Hematopoietic multipotent progenitor cell treated with erythropoietin and hydrocortisone succinate and interleukin-3 and kit ligand, for 17 days (in vitro differentiated cells): ENCODE measurements at places on chromosomes 2 and 18.

GRCh38 chr2:176680916-176681516, 411.8 kb downstream of the MTX2 start:
- no peak for DNase-seq

GRCh38 chr2:86195808-86196387, 636 bp upstream of the IMMT start:
- peak; percentile 38 for DNase-seq

DNA sequence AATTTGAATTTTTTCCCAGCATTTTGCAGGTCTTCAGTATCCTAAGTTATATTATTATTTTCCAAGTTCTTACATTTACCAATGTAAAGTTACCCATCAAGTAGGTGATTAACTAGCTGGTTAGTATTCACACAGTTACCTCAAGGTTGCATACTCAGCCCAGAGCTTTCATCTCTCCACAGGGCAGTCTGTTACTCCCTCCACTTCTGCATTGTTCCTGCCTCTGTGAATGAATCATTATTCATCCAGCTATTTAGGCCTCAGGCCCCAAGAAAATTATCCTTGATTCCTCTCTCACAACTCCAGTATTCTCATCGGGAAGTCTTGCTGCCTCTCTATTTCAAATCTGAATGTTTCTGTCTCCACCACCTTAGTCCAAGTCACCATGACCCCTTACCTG, 92.2 kb downstream of the SMC6 start:
- DNase-seq = no peak

DNA sequence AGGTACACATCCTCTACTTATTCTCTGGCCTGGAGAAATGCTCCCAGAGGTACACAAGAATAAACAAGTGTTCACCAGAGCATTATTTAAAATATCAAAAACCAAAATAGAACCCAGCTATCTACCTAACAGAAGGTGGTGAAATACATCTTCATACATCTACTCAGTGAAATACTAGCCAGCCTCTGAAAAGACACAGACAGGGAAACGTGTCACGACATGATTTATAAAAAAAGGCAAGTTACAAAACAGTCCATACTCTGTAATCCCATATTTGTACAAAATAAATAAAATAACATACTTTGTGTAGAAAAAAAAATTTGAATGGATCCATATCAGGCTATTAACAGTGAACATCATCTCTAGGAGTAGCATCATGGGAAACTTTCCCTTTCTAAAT, 38.2 kb downstream of the KANSL3 start:
- no peak for DNase-seq

DNA sequence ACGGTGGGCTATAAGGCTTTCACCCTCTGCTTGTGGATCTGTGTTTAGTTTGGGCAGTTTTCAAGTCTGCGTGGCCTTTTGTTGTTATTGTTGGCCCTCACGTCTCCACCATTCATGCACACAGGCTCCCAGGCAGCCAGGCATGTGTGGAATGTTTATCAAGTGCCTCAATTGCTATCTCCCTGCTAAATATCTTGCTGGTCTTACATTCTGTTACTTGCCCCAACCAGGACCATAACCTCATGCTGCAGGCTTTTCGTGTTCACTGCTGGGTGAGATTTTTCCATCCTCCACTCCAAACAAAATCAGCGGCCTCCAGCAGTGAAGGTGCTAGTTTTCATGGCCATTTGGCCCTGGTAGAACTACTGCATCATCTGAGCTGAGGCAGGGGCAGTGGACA, 63.0 kb upstream of the DSC1 start:
- DNase-seq = no peak

GRCh38 chr2:60595953-60596352, 42.5 kb upstream of the BCL11A start:
- no peak for DNase-seq

GRCh38 chr2:122528061-122528460, 772.6 kb downstream of the TSN start:
- no peak for DNase-seq

DNA sequence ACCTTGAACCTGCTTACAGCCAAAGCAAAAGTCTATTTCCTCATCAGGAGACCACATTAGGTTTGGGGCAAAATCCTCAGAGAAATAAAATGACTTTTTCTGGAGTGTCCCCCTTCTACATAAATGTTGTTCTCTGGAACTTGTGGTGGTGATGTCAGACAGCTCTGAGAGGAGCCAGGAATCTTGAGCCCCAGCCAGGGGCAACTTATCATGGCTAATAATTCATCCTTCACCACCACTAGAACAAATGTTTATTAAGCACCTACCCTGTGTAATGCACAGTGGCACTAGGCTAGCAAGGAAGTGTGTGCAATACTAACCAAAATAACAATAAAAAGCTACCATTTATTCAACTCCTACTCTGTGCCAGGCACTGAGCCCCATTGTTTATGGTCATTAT, 9.0 kb upstream of the BMP10 start:
- no peak for DNase-seq

DNA sequence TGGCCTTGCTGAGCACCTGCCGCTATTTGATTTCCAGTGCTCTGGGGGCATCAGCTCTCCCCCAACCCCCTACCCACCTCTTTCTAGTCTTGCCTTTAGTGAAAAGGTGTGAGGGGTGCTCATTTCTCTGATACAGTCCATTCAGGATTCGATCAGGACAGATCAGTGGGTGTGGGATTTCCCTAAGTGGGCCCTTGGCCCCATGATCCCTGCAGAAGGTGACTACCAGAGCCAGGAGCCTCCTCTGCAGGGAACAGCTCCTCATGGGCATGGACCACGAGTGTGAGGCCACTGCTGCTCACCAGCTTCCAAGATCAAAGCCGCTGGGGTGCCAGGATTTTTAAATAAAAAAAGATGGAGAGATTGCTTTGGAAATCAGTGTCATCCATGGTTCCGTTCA, 835.2 kb upstream of the ID2 start:
- no peak for DNase-seq

GRCh38 chr2:166234112-166234846, 106.5 kb upstream of the SCN1A start:
- no peak for DNase-seq
